ENCODE measurements at places on chromosomes 2 and 18.

DNA sequence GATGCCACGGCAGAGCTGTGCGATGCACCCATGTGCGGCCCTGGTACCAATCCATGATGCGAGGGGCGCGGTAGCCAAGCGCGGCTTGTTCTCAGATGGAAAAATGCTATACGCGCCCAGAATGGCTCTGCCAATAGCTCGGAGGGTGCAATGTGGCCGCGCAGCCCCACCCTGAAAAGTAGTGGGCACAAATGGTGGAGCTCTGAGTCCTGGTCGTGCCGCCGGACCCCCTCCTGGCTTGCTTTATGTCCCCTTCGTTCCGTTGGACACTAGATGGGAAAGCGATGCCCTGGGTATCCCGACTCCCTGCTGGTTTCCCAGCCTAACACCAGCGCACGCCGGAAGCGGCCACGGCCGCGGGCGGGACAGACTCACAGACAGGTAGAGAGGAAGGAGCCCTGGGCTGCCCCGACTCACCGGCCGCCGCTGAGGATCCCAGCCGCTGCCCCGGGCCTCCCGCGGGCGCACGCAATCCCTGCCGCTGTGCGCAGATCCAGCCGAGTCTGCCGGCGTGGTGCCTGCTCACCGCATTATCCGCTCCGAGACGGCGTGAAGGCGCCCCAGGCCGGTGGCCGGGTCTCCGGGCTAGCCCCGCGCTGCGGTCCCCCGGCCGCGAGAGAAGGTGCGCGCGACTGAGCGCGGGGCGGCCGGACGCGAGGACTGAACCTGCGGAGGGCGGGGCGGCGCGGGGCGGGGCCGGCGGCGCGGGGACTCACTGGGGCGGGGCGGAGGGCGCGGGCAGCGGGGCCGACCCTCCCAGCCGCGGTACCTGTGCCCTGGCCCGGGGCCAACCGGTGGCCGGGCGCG lies at the start of gene CDC42EP3:
Gene CDC42EP3, minus strand, starts transcription at position 634 of the 807 bp plus-strand sequence. CDS start 25,055 bp downstream, outside the sequence.
- DNase-seq: peak; percentile 45

DNA sequence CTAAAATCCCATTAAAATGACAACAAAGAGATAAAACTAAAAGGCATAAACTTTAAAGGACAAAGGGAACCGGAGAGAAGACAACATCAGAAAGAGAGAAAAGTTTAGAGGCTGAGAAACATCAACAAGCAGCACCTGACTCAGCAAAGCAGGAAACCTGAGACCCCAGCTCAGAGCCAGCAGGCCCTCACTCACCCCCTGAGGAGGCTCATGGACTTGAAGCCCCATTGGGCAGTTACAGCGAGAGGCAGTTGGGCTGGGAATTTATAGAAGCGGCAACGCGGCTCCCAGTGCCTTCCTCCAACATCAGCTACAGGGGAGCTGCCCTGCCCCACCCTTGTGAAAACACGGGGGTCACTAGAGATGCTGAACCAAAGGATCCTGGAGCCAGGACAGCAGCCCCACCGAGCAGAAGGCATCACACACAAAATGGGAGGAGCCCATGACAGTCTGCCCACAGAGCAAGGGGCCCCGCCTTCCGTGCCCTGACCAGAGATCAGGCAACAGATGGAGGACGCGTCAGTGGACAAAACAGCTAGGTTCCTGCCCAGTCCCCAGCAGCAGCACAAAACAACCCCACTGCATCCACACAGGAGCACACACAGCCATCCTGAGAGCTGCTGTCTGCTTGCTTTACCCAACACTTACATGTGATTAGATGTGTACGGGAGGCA lies 52.7 kb downstream of the CMPK2 start:
- no peak for DNase-seq

DNA sequence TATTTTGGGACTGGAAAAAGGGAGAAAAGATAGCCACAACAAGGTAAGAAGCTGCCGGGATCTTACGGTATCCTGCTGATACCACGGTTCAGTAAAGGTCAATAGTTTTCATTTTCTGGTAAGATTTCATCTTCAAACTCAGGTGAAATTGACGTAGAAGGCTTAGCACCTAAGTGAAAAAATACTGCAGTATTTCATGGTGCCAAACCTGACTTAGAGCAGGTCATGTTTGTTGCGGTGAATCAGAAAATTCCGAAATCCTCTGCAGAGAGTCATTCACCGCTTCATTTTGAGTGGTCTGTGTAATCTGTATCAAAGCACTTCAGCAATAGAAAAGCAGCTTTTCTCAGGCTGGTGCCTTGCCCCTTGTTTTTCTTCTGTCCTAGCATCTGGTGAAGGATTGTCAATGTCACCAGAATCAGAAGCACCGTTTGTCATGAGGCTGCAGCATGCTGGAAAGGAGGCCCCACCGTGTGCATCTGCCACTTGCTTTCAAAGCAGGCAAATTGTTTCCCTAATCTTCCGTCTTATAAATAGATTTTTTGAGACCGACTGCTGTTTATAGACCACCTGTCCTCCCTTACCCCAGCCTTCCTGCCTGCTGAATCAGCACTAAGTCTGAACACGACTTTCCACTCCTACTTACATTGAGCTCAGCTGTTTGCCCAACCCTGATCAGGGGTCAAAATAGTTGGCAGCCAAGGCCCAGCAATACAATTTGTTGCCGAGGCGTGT lies 156.3 kb downstream of the EML6 start:
- no peak for DNase-seq

GRCh38 chr2:226515344-226516055 lies 284.1 kb downstream of the IRS1 start:
- DNase-seq: no peak

- no peak for DNase-seq
Measured at GRCh38 chr2:172098650-172099471, 3.8 kb downstream of the DLX2 start.

- DNase-seq: no peak
Measured at GRCh38 chr2:11748018-11748860, 1.8 kb downstream of the LPIN1 start.

GRCh38 chr2:101720732-101721131 lies 23.2 kb downstream of the MAP4K4 start:
- DNase-seq: no peak

DNA sequence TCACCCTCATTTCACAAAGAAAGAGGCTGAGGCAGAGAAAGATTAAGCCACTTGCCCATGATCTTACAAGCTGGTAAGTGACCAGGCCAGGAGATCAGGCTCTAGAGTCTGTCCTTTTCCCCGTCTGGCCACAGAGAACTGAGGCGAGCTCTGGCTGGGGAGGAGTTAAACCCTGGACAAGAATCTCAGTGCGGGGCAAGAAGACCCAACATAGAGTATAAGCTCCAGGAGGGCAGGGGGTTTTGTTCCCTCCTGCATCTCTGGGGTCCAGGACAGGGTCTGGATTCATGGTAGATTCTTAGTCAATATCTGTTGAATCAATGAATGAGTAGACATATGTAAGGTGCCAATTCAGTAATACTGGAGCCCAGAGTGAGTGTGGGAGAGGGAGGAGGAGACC lies 12.9 kb upstream of the INPP5D start:
- DNase-seq: no peak

DNA sequence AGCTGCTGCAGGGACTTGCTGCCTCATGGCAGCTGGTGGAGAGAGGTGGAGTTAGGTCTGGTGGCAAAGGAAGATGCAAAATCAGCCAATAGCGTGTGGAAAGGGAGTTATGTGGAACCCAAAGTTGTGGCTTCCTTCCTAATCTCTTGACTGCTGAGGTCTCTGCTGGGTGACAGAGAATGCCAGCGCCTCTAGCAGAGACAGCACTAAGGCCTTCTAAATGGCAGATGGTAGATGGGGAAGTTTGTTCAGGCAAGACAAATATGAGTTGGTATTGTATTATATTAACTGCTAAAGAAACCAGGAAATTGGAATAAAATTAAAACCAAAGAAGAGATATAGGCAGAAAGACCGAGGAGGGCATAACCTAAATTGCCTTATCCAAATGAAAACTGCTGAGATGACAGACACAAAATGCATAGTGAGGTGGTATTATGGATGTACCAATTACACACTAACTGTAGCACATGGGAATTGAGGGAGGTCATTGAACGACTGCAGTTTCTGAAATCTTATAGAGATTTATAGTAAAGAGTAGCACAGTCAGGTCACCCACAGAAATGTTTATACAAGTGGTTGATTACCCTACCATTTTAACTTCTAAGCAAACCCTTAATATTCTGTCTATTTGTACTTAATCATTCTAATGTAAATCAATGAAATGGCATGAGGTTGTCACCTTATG lies 246.6 kb upstream of the SESTD1 start:
- no peak for DNase-seq

- no peak for DNase-seq
Measured at GRCh38 chr2:63755965-63756364, 85.7 kb upstream of the UGP2 start.

GRCh38 chr2:144240656-144241339 lies 279.1 kb downstream of the ZEB2 start:
- DNase-seq: no peak

DNA sequence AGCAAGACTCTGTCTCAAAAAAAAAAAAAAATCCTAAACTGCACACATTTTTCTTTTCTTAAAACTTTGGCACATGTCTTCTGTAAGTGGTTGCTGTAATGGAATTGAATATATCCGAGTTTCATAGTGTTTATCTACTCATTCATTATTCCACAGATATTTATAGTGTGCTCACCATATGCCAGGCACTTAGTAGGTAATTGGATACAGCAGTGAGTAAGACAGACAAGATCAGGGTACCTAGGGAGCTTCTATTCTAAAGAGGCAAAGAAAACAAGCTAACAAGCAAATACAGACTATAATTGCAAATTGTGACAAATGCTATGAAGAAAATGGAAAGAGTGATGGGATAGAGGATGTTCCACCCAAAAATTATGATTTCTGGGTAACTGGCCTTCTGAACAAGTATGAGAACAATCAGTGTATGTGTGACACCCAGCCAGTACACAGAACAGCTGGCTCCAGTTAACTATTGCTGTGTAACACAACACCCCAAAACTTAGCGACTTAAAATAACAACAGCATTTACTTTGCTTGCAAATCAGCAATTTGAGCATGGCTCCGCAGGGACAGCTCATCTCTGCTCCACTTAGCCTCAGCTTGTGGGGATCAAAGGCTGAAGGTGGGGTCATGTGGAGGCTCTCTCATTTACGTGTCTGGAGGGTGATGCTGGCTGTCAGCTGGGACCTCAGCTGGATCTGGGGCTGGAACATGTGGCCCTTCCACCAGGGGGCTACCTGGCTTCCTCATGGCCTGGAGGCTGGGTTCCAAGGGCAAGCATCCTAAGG lies 224.9 kb downstream of the INSIG2 start:
- no peak for DNase-seq

DNA sequence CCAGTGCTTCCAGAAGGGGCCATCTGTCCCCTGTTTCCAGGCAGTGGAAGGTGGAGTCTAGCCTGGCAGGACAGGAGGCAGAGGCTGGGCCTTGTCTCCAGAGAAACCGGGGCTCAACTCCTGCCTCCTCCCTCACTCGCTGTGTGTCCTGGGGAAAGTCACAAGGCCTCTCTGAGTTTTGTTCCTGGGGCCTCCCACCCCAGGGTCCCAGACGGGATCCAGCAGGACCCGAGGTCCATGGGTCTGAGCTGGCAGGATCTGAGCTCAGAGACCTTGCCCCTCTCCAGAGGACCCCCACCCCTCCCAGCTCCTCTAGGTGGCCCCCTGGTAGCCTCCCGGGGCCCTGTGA lies 72.2 kb upstream of the TAF1B start:
- no peak for DNase-seq

DNA sequence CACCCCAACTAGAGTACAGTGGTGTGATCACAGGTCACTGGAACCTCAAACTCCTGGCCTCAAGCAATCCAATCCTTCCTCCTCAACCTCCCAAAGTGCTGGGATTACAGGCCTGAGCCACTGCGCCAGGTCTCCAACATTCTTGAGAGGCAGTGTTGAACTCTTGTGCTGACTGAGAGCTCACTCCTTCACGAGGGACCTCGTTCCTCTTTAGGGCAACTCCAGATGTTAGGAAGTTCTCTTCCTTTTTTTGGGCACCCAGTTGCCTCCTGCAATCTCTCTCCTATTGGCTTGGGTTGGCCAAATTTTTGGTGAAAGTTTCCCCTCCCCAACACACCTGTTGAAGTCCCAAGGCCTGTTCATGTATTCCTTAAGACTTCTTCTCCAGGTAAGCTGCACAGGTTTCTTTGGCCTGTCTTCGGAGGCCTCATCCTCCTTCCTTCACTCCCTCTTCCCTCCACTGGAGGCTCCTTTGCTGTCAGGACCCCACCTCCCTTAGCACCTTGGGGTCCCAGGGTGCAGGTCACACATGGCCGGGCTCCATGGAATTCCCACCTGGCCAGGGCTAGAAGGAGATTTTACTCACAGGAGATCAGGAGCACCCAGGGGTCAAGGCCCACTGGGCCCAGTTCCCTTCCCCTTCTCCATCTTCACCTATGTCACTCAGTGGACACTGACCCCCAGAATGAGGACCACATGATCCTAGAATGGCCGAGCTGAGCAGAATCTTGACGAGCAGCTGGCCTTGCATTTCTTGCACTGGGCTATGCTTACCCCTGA lies 94.6 kb upstream of the SMAD2 start:
- DNase-seq: no peak

- no peak for DNase-seq
Measured at GRCh38 chr18:48428475-48429177, 19.4 kb upstream of the ZBTB7C start.

DNA sequence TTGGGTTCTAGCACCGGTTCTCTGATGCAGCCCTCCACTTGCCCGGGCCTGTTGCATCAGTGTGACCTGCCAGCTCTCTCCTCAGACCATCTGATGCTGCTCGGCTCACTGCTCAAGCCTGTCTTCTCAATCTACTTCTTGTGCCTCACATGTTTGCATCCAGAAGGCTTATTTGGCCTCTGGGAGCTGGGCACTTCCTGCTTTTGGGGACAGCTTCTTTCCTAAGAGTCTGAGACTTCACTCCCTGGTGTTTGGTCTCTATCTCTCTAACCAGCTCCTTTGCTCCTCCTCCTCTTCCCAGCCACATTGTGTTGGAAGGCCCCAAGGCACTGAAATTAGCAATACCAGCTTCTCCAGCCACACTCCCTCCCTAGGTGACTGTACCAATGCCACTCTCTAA lies 212.8 kb downstream of the CDCA7 start:
- DNase-seq: no peak

DNA sequence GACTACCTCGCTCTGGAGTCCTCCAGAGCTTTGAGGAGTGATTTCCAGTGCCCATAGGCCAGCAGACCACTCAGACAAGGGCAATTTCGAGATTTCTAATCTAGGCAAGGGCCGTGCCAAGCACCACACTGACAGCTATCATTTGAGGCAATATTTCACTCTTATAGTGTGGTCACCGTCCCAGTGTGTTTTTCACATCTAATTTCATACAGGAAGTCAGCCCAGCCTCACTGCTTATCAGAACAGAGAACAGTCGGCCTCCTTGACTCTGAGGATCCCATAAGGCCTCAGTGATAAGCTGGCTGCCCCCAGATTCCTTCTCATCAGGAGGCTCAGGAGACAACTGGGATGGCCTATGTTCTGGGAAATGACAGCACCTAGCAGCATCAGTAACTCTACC lies 581 bp downstream of the CAPN14 start:
- no peak for DNase-seq

GRCh38 chr2:165636959-165637358 lies 157.1 kb downstream of the GALNT3 start:
- no peak for DNase-seq

DNA sequence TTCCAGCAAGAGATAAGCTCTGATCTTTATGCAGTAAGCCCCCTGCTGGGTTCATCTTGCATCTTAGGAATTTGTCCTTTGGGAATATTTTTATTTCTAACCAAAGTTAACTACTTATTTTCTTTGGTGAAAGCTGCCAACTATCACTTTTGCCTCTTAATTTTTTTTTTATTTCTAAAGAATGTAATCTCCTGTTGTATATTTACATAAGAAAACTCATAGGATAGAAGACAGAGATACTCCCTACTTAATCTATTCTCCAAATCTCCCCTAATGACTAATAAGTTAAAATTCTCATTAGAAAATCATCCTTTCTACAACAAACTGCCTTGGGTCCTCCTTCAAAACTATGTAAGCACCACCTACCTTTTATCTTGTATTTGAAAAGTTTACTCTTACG lies 612.2 kb upstream of the SLC39A10 start:
- no peak for DNase-seq

All from stimulated activated CD8-positive, alpha-beta memory T cell treated with anti-CD3 and anti-CD28 coated beads, Interleukin-7, amount 100 ng/mL, for 1 hour (primary cell).